ENCODE measurements at places on chromosomes 5 and 9.

- no peak for DNase-seq
These were observed 1.9 kb upstream of the MTMR12 start for GRCh38 chr5:32314658-32315057.

GRCh38 chr5:163649514-163649913 is 144.1 kb downstream of the MAT2B start:
- DNase-seq: no peak

DNA sequence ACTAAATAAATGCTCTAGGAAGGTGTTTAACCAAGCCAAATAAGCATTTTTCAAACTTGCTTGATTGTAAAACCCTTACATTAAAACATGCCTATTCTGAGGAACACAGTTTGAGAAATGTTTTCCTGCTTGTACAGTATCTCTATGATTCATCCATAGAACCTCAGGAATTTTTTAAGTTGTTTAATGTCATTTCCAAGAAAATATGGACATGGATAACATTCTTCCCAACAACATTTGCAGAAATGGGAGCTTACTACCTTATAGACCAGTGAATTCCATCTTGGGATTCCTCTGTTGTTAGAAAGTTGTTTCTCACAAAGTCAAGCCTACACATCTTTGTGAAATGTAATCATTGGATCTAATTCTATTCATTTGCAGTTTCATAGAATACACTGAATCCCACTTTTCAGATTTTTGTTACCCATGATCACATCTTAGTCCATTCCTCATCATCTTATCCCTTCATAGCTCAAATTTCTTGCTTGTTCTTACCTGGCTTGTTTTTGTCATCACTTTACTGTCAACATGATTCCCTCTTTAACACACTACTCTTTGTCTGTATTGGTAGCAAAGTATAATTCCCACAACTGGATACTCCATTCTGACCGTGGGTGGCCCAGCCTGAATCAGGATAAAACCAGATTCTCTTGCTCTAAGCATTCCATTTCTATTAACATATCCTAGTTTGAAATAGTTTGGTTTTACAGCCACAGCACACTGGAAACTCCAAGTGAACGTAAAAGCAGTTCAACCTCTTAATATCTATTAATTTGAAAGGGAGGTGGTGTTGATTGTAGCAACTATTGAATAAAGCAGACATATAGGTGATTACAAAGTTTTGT is 49.4 kb upstream of the PAPPA start:
- no peak for DNase-seq

GRCh38 chr5:76836585-76836984 is 13.2 kb upstream of the S100Z start:
- no peak for DNase-seq

Data from NCI-H526 treated with DMSO at 0.1 percent for 48 hours (cell line).